ENCODE measurements at places on chromosomes 11 and 22.

- no peak for DNase-seq
These were observed 25.5 kb downstream of the KCNJ1 start for GRCh38 chr11:128841461-128842072.

GRCh38 chr11:39036021-39036420, 2423.4 kb downstream of the LRRC4C start:
- no peak for DNase-seq

DNA sequence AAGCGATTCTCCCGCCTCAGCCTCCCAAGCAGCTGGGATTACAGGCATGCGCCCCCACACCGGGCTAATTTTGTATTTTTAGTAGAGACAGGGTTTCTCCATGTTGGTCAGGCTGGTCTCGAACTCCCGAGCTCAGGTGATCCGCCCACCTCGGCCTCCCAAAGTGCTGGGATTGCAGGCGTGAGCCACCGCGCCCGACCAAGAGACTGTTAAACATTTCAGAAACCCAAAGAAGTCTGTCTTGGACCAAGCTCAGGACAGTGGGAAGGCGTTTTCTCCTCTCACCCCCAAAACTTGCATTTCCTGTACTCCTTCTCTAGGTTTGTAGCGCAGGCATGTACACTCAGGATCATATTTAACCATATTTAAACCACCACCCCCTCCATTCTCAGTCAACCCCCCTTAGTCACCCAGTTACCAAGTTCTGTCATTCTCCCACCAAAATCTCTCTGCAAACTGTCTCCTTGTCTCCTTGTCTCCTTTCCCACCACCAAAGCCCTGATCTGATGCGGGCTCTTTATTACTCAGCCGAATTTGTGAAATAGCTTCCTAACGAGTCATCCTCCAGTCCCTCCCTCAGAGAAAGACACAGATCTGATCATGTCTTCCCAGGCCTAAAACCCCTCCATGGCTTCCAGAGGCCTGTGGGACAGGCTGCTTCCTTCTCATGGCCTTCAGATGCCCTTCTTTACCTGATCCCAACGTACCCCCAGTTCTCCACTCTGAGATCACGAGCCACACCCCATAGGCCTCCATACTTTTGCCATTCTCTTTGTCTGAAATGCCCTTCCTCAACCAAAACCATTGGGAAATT, 29.0 kb upstream of the CREB3L1 start:
- DNase-seq: no peak

- DNase-seq: no peak
These were observed 31.3 kb upstream of the WNT7B start for GRCh38 chr22:46008291-46008690.

DNA sequence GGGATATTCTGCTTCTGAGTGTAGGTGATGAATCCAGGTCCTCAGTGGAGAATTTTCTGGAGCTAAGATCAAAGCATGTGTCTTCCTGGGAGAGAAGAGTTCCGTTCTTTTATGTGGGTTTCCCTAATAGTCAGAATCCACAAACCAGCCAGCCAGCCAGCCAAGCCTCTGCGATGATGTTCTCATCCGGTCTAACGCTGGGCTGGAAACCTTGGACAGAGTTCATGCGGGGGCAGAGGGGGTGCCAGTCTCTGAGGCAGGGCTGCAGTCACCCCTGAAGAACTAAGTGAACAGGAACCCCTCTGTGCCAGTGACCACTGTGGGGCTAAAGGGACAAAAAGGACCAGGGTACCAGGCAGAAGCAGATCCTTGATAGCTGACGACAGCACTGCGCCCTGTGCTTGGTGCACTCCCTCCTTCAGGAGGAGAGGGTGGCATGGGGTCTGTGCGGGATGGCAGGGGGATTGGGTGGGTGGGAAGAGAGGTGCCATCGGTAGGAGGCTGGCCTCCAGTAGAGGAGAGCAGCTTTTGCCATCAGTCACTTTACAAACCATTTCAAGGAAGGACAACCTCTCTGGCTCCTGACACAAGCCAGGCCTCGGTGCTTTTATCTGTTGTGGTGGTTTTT, 27.1 kb downstream of the ADAMTS15 start:
- DNase-seq: no peak

- DNase-seq: no peak
These were observed 192.6 kb downstream of the DSCAML1 start for GRCh38 chr11:117604336-117604995.

GRCh38 chr11:7578276-7578955, 64.6 kb downstream of the PPFIBP2 start:
- DNase-seq: no peak

- no peak for DNase-seq
These were observed 148.4 kb downstream of the ME3 start for GRCh38 chr11:86523738-86524619.

DNA sequence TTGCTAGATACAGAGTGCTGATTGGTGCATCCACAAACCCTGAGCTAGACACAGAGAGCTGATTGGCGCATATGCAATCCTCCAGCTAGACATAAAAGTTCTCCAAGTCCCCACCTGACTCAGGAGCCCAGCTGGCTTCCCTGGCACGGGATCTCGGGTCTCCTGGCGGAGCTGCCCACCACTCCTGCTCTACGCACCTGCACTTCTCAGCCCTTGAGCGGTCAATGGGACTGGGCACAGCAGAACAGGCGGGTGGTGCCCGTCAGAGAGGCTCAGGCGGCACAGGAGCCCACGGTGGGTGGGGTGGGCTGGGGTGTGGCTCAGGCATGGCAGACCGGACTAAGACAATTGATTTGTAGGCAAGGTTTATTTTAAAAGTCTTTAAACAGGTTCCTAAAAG, 1365.5 kb downstream of the FAM181B start:
- no peak for DNase-seq

DNA sequence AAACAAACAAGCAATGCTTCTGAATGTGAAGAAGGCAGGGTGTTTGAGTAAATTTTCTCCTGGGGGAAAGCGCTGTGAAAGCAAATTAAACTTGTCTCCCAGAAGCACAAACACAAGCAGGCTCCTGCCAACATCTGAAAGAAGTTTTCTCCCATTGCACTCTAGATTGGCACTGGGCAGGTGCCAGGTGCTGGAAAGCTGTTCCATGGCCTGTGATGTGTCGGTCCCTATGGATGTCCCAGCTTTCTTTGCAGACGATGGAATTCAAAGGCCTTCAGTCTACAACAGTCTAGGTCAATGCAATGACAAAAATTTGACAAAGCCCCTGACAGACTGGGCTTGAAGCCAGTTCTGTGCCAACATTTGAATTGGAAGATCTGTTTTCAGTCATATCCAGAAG, 246.1 kb upstream of the NARS2 start:
- DNase-seq: no peak

DNA sequence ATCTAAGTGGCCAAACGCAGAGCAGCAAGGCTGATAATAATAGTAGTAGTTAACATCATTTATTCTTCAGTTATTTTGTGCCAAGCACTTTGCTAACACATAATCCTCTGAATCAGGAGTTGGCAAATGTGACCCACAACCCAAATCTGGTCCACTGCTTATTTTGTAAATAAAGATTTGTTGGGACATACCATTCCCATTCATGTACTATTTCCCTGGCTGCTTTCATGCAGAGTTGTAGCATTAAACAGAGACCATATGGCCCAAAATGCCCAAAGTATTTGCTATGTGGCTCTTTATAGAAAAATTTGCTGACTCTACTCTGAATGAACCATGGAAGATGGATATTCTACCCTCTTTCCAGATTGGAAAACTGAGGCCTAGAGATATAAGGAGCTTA, 50.3 kb downstream of the COMMD9 start:
- DNase-seq: no peak

- DNase-seq: no peak
These were observed 69.3 kb downstream of the FAM168A start for GRCh38 chr11:73528483-73529203.

DNA sequence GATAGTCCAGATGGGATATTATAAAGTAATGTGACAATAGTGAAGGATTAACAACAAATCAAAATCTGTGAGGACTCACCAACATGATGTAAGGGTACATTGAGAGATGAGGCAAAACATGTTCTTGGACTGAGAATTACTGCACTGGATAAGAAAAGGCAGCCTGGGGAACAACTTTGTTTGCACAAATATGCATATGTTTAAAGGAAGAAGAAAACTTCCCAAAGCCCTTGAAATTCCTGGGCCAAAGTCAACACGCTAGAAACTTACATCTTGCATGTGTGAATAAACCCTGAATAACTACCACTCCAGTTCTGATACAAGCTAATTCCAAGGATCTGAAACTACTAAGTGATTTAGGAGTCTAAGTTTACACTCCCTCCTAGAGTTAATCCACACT, 1.1 kb downstream of the OR52A5 start:
- DNase-seq: no peak

GRCh38 chr11:118243993-118244762, 8.0 kb downstream of the MPZL3 start:
- DNase-seq: no peak

DNA sequence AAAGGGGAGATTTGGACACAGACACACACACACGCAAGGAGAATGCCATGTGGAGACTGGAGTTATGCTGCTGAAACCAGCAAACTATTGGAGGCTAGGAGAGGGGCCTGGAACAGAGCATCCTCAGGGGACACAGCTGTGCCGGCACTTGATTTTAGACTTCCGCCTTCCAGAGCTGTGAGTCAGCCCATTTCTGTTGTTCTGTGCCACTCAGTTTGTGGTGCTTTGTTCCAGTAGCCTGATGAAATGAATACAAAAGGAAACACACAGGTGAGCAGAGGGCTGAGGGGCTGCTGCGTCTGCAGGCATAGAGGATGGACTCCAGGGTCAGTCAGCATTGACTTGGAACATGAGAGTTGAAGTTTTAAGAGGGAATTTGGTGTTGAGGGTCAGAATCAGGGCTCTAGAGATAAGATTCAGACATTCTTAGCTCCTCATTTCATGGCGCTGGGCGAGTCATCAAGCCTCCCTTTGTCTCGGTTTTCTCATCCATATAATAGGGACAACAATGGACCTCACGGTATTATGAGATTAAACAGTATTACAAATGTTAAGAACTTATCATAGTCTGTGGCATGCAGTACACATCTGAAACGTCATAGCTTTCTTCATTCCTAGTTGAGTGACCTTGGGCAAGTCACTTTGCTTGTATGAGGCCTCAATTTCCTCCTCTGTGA, 191.0 kb downstream of the MIAT start:
- DNase-seq: no peak

DNA sequence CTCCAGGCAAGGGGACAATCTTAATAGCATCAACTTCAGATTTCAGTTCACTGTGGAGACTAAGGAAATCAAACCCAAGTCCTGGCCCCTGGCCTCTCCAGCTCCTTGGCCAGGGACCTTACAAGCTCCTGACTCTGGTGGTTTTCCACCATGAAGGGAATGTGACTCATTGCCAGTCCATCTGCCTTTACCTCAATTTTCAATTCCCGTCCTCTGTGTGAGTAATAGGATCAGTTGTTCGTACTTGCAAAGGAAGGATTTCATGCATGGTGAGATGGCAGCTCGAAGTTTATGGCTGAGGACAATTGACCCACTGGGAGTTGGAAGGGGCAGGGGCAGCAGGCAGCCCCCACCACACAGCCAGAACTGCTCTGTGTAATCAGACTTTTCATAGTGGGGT, 42.5 kb downstream of the INSC start:
- DNase-seq: no peak

DNA sequence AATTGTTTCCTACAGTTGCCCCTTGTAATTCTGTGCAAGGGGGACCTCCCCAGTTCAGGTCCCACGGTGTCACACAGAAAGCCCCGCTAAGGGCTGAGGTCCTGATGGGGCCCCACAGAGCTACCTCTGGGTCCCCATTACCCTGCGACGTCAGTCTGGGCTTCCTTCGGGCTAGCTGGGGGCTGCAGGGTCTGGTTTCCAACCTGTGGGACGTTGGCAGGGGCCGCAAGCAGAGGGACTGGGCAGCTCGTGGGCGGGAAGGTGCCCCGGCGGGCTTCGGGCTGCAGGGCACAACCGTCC, 698 bp downstream of the SLC37A4 start:
- DNase-seq: no peak

DNA sequence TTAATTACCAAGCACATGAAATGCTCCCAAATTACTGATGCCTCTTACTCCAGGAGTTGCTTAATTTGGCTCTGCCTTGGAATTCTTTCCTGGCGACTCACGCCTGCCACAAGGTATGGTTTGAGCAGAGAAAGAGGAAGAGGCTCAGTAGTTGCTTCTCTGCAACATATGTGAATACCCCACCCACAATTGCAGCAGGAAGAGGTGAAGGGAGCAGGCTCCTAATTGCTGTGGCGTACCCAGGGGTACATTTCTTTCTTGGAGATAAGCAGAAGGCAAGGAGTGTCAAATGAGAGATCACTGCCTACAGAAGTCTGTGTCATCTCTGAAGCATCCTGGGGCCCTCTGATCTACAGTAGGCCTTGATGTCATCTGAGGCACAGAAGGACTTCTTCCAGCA, 10.6 kb upstream of the NNMT start:
- no peak for DNase-seq

- DNase-seq: no peak
These were observed 43.3 kb upstream of the MMP7 start for GRCh38 chr11:102573851-102574250.

DNA sequence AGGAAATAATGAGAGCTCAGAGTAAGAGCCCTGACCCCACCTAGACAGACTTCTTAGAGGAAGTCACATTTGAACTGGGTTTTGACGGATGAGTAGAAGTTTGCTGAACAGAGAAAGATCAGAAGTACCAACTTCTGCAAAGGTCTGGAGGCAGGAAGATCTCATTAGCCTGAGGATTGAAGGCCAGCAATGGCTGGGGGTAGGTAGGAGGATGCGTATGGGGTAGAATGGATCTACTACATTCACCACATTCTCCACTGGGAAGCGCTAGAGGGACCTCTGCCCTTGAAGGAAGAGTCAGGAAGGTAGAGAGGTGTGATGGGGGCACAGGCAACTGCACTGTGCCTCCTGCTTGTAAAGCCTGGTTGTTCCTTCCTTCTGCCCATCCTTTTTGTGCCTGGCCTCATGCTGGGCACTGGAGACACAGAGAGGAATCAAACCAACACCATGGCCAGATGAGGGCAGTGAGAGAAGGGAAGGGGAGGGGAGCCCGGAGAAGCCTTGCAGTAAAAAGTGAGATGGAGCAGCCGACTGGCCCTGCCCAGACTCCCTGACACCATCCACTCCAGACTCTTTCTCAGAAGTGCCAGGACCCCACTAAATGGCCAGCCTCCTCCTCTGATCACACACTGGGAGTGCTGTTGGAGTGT, 4.9 kb downstream of the TPBGL start:
- DNase-seq: no peak

DNA sequence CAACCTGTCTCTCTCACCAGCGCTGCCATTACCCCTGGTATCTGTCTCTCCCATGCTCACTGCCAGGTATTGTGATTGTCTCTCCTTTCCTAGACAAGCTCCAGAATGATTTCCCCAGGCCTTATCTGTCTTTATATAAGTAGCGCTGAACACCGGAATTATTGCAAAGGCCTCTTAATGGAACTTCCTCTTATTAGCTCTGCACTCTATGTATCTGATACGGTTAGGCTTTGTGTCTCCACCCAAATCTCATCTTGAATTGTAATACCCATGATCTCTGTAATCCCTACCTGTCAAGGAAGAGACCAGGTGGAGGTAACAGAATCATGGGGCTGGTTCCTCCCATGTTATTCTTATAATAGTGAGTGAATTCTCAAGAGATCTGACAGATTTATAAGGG, 39.3 kb downstream of the DDI1 start:
- DNase-seq: no peak

GRCh38 chr11:62787005-62787759, at the start of gene TMEM179B:
TSS of gene TMEM179B (plus strand) at chr11:62787402. CDS start at chr11:62787432, 30 bp downstream.
- peak; percentile 99 for DNase-seq

- DNase-seq: peak; percentile 77
These were observed 22.0 kb downstream of the RHBDD3 start for GRCh38 chr22:29245626-29246385.
